ENCODE measurements at places on chromosomes 12 and 14.

DNA sequence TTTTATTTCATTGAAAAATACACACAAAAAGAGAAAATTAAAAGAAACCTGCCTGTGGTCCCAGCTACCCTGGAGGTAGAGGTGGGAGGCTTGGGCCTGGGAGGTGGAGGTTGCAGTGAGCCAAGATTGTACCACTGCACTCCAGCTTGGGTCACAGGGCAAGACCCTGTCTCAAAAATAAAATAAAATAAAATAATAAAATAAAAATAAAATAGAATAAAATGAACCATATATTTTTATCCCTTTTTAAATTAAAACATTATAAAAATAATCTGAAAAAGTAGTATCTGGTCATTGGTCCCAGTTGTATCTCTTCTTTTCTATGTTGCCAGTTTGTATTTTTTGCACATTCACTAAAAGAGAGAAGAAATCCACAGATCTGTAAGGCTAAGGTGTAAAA lies 16.7 kb upstream of the FAM234B start:
- no peak for DNase-seq

DNA sequence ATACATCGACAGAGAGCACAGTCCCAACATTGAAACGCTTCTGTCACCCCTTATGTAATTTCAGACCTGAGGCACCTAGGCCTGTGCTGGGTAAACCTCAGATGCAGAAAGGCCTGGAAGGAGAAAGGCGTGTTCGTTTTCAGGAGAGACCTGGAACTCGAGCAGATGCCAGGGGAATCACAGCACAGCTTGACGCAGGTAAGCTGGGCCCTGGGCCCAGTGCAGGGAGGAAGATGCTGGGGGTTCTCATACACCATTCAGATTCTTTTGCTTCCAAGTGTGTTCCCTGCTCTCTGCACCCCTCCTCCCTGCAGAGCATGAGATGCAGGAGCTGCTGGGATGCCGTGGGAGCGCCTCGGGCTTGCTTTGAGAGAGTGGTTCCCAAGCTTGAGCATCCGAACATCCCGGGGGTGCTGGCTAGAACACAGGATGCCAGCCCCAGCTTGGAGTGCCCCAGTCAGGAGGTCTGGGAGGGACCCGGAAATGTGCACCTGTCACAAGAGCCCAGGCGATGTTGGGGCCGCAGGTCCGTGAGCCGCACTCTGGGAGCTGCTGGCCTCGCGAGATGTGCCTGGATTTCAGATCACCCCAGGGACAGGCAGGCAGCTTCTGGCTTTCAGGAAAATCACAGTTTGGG lies 35.9 kb downstream of the FZD10 start:
- DNase-seq = no peak

DNA sequence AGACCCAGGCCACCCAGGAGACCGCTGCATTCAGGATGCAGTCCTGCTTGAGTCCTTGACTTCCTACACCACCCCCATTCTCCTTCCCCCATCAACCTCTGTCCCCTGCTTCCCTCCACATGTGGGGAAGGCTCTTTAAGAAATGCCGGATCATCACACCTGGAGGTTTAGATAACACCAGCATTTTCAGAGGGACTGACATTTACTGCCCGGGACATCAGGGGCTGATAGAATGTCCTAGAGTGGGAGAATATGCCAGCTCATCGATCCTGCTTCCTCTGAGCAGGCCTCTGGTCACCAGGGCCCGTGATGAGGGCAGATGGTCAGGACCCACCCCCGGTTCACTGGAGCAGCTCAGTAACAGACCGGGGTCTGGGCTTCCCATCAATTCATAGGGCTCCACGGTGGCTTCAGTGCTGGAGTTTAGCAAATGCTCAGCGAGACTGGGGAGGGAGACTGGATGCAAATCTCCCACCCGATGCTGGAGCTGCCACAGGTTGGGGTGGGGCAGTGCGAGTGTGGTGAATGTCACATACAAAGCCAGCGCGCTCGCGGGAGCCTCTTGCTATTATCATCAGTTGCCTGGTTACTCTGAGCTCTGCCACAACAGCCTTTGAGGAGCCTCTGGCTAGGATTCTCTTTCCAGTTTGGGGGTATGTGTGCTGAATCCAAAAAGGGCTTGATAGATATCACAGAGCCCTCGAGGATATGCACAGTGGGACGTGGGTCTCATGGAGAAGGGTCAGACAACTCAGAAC lies 111.6 kb downstream of the RBM19 start:
- DNase-seq = no peak

- no peak for DNase-seq
Measured at GRCh38 chr12:48932878-48933277, 7.6 kb upstream of the FKBP11 start.

DNA sequence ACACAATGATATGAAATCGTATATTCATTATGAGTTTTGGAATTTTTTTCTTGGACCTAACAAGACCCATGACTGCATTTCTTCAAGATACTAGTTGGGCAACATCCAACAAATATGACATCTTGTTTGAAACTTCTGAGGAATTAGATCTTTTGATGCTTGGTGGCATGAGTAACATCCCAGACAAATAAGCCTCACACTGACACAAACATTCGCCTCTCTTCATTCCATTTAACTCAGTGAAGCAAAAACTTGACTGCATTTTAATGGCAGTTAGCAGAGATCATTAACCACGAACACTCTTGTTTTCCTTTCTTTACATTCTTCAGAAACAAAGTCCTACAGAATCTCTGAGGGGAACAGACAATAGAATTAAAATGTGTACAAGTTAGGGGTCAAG lies 758.3 kb downstream of the C12orf50 start:
- no peak for DNase-seq

DNA sequence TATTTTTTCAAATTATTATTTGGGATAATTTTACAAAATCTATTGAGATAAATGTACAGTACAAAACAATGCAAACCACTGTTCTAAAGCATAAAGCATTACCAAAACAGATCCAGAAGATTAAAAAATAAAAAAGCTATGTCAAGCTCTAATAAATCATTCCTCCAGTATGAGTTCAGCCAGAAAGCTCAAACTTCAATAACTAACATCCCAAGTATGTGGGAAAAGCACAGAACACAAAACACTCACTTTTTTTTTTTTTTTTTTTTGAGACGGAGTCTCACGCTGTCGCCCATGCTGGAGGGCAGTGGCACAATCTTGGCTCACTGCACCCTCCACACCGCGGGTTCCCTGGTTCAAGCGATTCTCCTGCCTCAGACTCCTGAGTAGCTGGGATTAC lies 11.3 kb downstream of the SAV1 start:
- DNase-seq = no peak
